ENCODE measurements at places on chromosomes 2 and 18.

DNA sequence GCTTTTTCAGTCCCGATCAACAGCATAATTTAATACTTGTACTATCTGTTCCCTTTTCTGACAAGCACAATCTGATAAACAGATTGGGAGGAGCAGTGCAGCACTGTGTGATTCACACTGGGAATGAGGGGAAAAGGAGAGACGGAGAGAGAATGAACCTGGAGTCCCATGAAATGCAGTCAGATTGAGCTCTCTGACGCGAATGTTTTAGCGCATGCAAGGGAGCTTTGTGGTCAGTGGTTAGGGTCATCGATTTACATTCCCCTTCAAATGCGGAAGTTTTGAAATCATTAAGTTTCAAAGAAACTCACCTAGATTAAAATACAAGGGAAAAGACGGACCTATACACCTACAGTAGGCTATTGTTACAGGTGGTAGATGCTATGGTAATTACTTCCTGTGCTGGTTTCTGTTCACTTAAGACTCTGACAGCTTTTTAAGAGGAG is 99.6 kb downstream of the KCTD1 start:
- DNase-seq: no peak

DNA sequence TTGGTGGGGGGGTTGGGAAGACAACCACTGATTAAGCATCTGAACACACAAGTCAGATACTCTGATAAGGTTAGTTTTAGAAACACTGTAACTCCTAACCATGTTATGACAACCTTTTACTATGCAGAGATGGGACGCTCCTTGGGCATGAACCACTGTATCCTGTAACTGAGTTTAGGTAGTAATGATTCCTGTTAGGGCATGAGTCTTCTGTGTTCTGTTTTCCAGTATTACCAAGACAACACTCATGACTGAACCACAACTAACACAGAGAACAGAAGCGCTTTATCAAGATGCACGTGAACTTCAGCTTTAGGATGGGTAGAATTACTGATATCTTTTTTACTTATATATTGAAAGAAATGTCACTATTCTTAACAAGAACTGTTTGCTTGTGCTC is 14.1 kb upstream of the CREB1 start:
- DNase-seq: no peak

- DNase-seq: no peak
Measured at GRCh38 chr2:15198051-15198450, 363.1 kb downstream of the NBAS start.

DNA sequence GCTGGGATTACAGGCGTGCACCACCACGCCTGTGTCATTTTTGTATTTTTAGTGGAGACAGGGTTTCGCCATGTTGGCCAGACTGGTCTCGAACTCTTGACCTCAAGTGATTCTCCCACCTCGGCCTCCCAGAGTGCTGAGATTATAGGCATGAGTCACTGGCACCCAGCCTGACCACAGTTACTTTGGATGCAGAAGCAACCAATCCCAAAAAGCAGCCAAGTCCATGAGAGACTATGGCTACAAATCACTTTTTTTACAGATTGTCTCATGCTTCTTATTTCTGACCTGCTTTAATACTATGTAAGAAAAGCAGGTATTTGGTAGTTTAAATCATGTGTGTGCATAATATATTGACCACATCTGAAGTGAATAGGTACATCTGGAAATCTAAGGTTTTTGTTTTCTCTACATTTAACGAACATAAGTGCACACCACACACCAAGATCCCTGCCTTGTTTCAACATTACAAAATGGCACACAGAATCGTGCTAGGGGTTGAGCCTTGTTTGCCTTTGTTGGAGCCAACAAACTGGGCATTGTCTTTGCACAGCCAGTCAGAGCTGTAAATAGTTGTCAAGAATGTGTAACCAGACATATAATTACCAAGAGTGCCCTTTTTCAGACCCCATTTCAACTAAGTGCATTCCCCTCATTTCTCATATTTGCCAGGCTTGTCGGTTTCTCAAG is 18.3 kb upstream of the MAP4K4 start:
- DNase-seq: no peak

GRCh38 chr2:96400049-96401000 is 64.8 kb downstream of the NCAPH start:
- DNase-seq: no peak

GRCh38 chr2:148813603-148814065 is 61.4 kb upstream of the KIF5C start:
- DNase-seq: no peak

GRCh38 chr2:39227628-39228412 is 15.9 kb downstream of the CDKL4 start:
- peak; percentile 60 for DNase-seq

DNA sequence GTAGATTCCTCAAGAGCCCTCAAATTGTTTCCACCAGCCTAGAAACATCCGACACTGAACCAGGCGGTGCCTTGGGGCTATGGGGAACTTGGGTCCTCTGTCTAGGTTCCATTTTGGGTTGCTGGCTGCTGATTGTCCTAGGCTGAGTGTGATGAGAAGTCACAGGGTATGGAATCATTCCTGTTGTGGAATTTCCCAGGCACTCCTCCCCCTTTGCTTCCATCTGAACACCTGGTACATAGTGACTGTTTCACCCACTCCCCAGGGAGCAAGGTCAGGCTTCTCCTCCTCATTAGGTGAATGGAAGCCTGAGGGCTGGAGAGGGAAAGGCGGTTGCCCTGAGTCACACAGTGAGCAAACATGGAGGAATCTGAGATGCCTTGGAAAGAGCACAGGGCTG is 4.5 kb downstream of the KIF3C start:
- no peak for DNase-seq

GRCh38 chr2:45028276-45028675 is 19.0 kb upstream of the SIX2 start:
- DNase-seq: no peak

- DNase-seq: no peak
Measured at GRCh38 chr2:111705239-111705638, 178.8 kb downstream of the ANAPC1 start.

DNA sequence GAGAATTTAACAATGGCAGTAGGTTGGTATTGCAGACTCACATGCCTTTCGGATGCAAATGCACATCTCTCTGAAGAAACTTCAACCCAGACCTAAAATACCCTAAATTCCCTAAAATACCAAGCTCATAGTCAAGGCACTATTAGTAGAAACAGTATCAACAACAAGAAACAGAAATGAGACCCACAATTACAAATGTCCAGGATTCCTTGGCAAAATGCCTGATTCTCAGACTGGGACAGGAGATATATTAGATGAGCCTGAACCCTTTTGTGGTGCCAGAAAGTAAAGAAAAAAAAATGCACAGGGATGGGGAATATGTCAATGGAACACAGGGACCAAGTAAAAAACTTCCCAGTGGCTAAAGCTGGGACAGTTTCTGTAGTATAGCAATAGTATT is 77.2 kb downstream of the NAT8 start:
- DNase-seq: no peak

GRCh38 chr2:172425336-172425735 is 2.0 kb upstream of the ITGA6 start:
- DNase-seq: no peak

GRCh38 chr18:50786864-50787263 is 33.0 kb downstream of the MRO start:
- DNase-seq: no peak

GRCh38 chr2:20168048-20168726 is 56.7 kb downstream of the SDC1 start:
- no peak for DNase-seq

DNA sequence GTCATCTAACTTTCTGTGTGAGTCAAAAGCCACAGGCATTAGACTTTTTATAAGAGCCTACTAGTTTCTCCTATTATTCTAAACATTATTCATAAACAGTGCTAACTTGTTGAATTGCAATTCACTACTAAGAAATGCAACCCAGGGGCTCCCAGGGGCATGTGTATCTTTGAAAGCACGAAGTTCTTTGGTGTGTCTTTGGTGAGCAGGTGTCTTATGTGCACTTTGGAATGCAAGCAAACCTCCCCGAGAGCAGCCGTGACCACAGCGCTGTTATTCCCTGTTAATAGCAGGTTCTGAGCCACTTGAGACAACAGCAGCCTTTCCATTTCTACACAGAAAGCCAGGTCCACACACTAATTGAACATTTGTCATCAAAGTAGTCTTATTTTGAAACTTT is 123.5 kb downstream of the PRKRA start:
- DNase-seq: no peak

- DNase-seq: no peak
Measured at GRCh38 chr2:102425441-102426132, 2.6 kb downstream of the IL18RAP start.

DNA sequence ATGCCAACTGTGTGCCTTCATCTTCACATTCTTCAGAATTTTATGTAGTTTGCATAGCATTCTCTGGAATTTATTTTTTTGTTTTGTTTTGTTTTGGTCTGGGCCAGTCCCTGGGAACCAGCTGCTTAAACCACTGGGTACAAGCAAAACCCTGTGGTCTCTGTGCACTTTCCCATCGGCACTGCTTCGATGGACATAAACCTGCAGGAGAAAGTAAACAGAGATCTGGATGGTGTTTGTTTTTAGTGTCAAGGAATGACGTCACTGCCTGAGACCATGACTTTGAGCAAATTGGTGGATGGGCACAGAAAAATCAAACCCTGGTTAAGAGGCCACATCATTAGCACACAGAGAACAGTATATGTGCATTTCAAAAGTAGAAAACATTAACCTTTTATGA is 64.7 kb upstream of the RASGRP3 start:
- DNase-seq: no peak

GRCh38 chr2:229412686-229413085 is 141.6 kb upstream of the PID1 start:
- no peak for DNase-seq

GRCh38 chr18:12476955-12477354 is 69.2 kb downstream of the PRELID3A start:
- no peak for DNase-seq

DNA sequence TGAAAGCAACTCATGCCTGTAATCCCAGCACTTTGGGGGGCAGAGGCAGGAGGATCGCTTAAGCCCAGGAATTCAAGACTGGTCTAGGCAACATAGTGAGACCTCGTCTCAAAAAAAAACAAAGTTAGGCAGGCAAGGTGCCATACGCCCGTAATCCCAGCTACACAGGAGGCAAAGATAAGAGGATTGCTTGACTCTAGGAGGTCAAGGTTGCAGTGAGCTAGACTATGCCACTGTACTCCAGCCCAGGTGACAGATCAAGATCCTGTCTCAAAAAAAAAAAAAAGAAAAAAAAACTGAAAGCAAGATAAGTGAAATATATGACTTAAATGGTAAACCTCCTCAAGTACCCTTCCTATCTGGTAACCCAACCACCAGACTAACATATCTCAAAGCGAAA is 59.8 kb downstream of the USP34 start:
- DNase-seq: no peak

- no peak for DNase-seq
Measured at GRCh38 chr2:240816584-240817495, 3.2 kb downstream of the KIF1A start.

GRCh38 chr18:62957885-62958472 is 242.6 kb downstream of the PHLPP1 start:
- DNase-seq: no peak

DNA sequence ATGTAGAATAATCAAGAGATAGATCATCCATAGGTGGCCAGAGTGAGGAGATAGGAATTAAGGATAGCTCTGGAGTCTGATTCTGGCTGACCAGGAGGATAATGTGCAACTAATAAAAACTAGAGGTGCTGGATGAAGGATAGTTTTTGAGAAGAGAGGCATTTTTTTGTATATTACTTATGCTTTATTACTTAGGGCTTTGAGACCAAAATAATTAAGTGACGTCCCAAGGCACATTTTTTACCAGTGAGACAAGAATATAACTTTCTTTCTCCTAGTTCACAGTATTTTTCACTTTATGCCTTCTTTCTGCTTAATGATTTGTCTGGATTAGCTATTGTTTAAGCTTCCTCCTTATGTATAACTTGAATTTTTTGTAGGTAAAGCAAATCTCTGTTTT is 756.6 kb downstream of the TSN start:
- DNase-seq: no peak

- no peak for DNase-seq
Measured at GRCh38 chr2:240648650-240649275, 23.5 kb downstream of the GPR35 start.

DNA sequence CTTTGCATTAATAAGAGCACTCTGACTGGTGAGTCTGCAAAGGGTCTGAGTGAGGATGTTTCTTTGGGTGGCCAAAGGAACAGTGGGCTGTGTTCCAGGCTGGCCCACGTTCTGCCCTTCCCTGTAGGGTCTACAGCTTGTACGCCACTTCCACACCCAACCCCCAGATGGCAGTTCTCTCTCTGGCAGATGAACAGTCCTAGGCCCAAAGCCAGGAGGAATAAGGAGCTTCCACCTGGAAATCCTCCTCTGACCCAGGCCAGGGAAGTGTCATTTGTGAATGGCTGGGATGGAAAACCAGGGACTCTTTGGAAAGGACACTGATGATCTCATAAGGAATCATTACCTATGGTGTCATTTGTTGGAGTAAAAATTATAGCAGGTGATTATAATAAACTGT is 6.6 kb downstream of the OTOF start:
- DNase-seq: no peak

DNA sequence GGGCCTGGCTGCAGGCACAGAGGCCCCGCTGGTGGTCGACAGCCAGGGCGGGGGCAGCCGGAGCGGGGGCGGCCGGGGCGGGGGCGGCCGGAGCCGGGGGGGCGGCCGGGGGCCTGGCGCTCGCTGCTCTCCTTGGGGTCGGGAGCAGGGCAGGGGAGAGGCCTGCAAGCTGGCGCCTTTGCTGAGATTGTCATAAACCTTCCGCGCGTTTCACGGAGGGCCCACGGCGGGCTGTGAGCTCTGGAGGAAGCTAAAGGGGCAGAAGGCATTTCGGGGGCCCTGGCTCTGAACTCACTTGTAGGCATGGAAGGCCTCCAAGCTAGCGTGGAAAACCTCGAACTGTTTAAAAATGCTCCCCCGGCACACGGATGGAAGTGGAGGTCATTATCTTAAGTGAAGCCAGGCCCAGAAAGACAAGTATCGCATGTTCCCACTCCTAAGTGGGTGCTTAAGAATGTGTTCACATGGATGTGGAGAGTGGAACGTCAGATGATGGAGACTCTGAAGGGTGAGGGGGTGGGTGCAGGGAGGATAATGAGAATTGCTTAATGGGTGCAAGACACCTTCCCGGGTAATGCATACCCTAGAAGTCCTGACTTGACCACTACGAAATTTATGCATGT is 629 bp downstream of the PRELID3A start:
- no peak for DNase-seq

- DNase-seq: no peak
Measured at GRCh38 chr2:63818271-63818670, 23.4 kb upstream of the UGP2 start.

- no peak for DNase-seq
Measured at GRCh38 chr2:129068543-129068942, 749.9 kb upstream of the HS6ST1 start.

GRCh38 chr18:75489493-75490190 is 62.1 kb upstream of the SMIM21 start:
- no peak for DNase-seq

DNA sequence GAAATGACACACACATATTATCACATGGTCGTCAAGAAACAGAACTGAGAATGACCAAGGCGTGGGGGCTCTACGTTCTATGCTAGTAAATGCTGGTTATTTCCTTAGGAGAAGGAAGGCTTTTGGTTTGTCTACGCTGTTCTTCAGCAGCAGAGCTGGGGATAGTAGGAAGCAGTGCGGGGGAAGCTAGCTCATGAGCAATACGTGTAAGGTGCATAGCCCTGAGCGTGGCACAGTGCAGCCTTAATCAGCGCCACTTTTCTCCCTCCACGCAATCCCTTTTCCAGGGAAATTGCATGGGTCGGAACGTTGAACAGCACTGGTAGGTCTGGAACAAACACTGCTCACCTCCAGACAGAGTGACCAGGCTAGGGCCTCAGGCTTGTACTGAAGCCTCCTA is 199.6 kb upstream of the FBXO11 start:
- no peak for DNase-seq

Measured in CMK (cell line).